ENCODE measurements at places on chromosomes 2 and 18.

DNA sequence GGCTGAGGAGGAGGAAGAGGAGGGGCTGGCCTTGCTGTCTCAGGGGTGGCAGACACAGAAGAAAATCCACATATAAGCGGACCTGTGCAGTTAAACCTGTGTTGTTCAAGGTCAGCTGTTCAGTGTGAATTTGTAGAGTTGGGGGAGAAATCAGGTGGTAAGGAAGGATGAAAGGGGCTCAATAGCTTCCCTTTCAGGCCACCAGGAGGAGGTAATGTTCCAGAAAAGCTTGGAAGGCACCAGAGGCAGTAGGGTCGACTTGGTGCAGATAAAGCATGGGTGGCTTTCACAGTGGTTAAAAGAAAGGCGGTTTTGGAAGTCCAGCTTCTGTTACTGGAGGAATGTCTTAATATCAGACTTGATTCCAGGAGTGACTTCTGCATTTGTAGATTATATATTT lies 167.4 kb downstream of the THSD7B start:
- DNase-seq, result no peak

- no peak for DNase-seq
Observed at GRCh38 chr2:118643294-118643693, 204.2 kb downstream of the EN1 start.

DNA sequence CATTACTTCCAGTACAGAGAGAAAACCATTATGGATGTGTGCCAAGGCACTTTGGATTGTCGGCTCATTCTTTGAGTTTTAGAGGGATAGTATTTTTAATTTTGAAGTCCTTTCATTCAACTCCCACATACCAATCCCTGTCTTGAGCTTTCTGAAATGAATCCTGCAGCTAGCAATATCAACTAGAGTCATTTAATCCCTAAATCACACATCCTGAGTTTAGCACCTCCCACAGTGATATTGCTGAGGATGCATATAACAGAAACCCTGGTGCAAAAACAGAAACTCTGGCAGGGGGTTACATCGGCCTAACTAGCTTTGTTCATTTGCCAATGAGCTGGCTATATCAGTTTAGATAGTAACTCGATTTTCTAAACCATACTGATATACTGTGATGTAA lies 427.3 kb downstream of the LRP1B start:
- no peak for DNase-seq

- DNase-seq, result no peak
Observed at GRCh38 chr2:234770031-234770506, 181.7 kb upstream of the SH3BP4 start.

DNA sequence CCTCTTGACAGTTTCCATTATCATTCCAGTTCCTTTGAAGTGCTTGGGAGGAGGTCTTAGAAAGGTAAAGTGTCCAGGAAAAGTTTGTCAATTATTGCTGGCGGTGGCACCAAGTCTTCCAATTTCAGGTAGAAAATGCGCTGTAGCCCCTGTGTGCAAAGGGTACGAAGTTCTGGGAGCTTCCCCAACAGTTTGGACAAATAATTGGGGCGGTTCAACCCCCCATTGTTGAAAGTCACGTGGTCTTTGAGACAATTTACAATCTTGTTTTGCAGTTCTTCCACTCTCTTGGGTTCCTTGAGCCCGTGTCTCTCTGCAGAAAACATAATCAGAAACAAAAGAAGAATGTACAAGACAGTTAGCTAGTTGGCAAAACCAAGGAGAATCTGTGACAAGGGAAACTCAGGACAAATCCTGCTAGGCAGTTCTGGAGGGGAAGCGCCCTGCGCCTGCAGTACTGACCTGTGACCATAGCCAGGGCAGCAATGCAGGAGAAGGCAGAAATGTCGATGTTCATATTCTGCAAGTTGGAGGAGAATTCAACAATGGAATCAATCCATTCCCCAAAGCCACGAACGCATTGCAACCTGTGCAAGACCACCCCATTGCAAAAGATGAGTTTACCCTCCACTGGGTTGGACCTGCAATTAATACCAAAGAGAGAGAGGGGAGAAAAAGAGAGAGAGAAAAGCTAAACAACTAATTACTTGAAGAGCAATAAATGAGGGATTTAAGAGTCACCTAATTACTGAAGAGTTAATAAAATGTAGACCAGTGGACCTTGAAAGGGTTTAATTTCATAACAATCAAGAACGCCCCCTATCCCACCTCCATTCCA lies 6.6 kb downstream of the NR4A2 start:
- no peak for DNase-seq

- peak; percentile 44 for DNase-seq
Observed at GRCh38 chr2:38528008-38528442, 74.7 kb downstream of the HNRNPLL start.

GRCh38 chr2:121284463-121285449 lies at the start of gene TFCP2L1:
Gene TFCP2L1 (minus strand): TSS chr2:121285202. CDS start chr2:121285109, 93 bp downstream.
- peak; percentile 44 for DNase-seq

- peak; percentile 75 for DNase-seq
Observed at GRCh38 chr18:21163647-21164547, 52.3 kb upstream of the ROCK1 start.

DNA sequence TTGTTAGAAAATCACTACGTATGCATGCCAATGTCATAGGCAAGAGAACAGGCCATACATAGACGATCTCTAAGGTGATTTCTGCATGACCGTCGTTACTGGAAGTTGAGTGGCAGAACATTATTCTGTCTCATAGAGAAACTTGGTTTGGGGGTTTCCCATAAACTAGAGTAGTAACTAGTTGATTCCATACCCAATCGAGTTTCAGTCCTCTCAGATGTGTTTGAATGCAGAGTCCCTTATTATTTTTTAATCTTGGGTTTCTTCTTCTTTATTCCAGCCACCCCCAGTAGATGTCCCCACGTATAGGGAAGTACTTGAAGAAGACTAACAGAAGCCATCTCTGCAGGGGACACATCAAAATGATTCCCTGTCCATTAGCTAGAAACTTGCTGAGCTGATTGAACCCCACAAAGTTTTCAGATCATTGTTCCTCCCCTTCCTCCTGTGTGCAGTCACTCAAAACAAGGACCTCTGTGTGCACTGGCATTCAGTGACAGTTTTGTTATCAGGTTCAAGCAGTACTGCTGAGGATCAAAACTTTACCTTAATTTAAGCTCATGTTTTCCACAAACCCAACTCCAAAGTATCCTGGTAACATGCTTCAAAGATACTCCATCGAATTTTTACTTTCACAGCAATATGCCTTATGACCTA lies 68.4 kb upstream of the CDCA7 start:
- DNase-seq, result no peak

GRCh38 chr2:172919732-172920131 lies 155.9 kb upstream of the MAP3K20 start:
- DNase-seq, result no peak

DNA sequence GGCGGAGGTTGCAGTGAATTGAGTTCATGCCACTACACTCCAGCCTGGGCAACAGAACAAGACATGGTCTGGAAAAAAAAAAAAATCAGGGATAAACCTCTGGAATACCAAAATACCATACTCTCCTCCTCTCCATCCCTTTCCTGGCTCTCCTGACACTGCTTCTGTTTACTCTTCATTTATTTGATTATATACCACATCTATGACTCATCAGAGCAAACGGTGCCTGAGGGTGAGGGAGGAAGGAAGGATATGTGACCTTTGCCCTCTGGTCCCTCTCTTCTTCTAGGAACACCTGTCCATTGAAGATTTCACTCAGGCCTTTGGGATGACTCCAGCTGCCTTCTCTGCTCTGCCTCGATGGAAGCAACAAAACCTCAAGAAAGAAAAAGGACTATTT lies 30.0 kb downstream of the VIL1 start:
- DNase-seq, result peak; percentile 39

- DNase-seq, result no peak
Observed at GRCh38 chr2:44131177-44131576, 37.5 kb upstream of the PPM1B start.

- DNase-seq, result no peak
Observed at GRCh38 chr2:74033375-74033774, 48.7 kb downstream of the TET3 start.

GRCh38 chr2:88959480-88960204 lies 268.2 kb downstream of the RPIA start:
- peak; percentile 7 for DNase-seq

GRCh38 chr2:9255416-9255815 lies 48.8 kb downstream of the ASAP2 start:
- no peak for DNase-seq

DNA sequence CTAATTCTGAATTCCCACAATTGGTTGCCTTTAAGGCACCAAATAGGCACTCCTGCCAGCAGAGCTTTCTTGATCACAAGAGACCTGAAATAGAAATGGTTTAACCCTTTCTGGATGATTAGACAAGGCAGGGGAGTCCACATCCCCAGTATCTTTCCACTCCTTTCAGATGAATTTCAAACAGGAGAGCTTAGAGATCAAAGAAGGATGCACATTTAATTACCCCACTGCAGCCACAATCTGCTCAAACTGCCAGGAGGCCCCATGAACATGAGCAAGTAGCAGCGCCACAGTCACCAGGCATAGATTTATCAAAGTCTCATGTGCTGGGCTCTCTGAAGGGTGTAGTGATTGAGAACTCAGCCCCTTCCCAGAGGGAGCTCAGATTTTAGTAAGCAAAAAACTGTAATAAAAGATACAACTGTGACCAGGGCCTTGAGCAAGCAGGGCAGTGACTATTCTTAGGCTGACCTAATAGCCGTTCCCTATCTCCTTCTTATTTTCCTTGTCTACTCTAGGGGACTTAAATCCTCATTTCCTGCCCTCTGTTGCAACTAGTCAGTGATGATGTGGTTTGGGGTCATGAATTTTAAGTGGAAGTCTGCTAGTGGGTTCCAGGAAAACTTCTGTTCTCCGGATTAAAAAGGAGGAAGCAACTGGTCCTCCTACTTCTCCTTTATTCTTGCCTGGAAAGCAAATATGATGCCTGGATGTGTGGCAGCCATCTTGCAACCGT lies 53.7 kb downstream of the SLC4A3 start:
- no peak for DNase-seq

- no peak for DNase-seq
Observed at GRCh38 chr18:56312551-56313335, 325.6 kb downstream of the TXNL1 start.

DNA sequence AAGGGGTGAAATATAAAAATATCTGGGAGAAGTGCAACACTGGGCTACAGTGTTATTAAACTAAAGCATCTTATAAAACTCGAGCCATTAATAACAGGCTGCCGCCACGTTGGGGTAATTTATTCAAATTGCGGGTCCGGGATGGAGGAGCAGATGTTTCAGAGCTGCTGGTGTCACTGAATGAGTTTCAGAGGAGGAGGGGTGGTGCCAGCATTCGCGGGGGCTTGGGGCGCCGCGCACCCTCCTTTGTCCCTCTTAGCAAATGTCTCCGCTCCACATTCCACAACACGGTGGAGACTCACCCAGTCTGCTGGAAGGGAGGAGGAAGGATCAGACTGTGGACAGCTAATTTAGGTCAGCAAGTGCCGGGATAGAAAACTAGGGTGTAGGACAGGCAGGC lies 260.5 kb downstream of the CELF4 start:
- DNase-seq, result no peak

GRCh38 chr2:218028189-218028495 lies 25.3 kb upstream of the TNS1 start:
- DNase-seq, result no peak

GRCh38 chr2:159890551-159891266 lies 92.7 kb upstream of the CD302 start:
- no peak for DNase-seq

- no peak for DNase-seq
Observed at GRCh38 chr18:65990944-65991708, 240.3 kb downstream of the CDH7 start.

DNA sequence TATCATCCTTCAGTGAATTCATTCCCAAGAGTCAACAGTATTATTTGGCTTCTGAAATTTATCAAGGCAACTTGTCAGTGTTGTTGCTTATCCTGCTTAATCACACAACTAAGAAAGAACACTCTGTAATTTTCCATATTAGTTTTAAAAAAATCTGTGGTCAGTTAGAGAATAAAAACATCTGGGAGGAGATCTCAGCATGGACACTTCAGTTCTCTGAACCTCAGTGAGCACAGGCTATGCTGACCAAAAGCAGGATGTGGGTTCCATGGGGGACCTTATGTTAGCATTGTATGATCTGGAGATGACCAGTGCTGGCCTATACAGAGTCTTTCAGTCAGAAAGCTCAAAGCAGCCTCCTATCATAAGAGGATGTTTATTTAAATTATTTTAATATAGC lies 79.1 kb upstream of the KLHL14 start:
- DNase-seq, result no peak

DNA sequence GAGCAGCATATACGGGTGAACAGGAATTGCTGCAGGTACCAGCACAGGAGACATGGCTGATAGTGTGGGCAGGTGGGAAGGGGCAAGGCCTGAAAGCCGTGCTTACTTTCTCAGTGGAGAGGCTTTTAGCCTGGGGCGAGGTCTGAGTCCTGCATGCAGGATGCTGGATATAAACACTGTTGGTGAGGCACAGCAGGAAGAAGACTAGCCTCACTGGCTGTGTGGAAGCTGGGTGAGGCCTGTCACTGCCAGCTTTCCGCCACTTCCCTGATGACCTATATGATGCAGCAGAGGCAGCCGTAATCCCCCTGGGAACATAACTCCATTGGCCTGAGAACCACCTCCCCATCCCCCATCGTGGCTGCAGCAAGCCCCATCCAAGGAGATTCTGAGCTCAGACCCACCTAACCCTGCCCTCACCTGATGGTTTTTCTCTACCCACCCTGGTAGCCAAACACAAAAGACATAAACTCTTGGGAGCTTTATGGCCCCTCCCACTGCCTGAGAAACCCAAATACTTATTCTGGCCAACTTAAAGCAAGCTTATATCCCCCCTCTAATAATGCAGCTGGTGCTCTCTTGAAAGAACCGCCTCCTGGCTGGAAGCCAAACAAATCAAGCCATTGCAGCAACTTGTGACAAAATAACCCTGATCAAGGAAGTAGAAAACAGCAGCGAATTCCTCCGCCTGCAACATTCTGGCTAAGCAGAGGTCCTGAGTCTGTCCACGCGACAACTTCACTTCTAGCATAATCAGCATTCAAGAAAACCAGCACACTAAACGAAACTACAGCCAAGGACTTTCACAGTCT lies 54.6 kb upstream of the DSC1 start:
- no peak for DNase-seq

GRCh38 chr2:204665207-204665606 lies 119.9 kb downstream of the PARD3B start:
- peak; percentile 51 for DNase-seq

- no peak for DNase-seq
Observed at GRCh38 chr2:215722986-215723630, 287.2 kb upstream of the FN1 start.
